ENCODE measurements at places on chromosomes 11 and 22.

- DNase-seq = peak; percentile 73
Measured at GRCh38 chr22:45863981-45864751, 112.8 kb downstream of the WNT7B start.

- no peak for DNase-seq
Measured at GRCh38 chr11:131428853-131429252, 58.4 kb downstream of the NTM start.

DNA sequence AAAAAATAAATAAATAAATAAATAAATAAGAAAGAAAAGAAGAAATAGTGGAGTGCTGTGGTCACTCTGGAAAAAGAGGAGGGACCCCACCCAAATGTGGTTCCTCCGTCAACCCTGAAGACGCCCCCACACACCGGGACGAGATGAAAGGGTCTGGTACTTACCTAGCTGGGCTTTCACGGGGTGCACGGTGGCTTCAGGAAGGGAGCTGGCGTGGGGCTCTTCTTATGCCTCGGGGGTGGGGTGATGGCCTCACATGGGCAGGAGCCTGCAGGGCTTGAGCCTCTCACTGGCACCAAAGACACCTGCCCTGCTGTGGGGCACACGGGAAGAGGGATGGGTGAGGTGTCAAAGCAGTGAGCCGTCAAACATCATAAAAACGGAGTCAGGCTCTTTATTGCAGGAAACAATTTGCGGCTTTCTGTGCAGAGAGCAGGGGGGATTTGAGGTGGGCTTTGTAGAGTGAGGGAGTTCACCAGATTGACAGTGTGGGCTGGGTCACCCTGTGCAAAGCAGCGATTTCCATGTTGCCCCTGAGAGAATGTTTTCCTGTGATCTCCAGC, 28.0 kb upstream of the KRTAP5-6 start:
- no peak for DNase-seq

DNA sequence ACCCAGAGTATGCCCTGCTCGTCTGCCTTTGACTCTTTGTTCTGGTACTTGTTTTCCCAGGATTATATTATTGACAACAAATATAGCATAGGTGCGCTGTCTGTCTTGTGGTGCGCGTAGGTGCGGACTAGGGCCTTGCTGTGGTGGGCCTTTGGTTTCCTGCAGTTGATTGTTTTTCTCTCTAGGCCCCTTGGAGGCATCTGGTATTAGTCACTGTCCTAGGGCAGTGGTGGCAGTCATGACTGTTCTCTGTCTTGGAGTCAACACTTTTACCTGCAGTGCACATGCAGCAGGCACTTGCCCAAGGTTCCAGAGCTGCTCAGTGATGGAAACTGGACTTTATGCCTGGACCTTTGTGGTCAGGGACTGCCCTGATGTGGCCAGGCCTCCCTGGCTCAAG, 18.6 kb downstream of the PPP6R2 start:
- no peak for DNase-seq

Measured in brain (organoid and tissue), 16 donors.